ENCODE measurements at places on chromosomes 12 and 14. TPM values are rescaled to one million over a fixed set of nuclear protein-coding genes. Genes with fewer than 3 reads are reported as not detected.

- H3K4me1 ChIP-seq: 0 out of 2 replicates have a peak, but pooled peaks cover 11% of the 10 kb centered on the region
- H3K27ac ChIP-seq: no peak overlapping the region
- DNase-seq: no peak
- no peaks in the 10 kb centered on the region for H3K36me3 ChIP-seq
- H3K27me3 ChIP-seq: no peaks in the 10 kb centered on the region
- no peak overlapping the region for H3K4me3 ChIP-seq
Measured at GRCh38 chr14:87632796-87633195, 360.2 kb downstream of the GALC start.

The LRTM2 gene
- polyA plus RNA-seq: not detected

DNA sequence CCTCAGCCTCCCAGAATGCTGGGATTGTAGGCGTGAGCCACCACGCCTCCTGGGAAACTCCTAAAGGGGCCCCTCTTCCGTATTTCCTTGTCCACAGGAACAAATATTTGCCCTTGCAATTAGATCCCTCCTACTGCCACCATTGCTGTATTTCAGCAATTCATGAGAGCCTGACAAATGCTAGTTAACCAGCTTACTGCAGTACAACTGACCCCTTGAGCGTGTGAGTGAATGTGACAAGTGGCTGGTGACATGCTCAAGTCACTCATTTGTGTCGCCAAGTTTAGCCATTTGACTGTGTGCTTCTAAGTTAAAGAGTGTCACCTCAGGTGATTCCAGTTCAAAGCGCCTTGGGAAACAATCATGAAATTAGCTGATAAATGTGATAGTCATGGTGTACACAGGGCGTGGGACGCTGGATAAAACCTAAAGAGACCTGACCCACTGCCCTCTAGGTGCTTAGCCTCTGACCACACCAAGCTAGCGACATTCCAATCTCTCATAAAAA is 56.1 kb upstream of the MAP1LC3B2 start:
- no peaks in the 10 kb centered on the region for H3K27me3 ChIP-seq
- H3K4me1 ChIP-seq: peaks cover 6% of the 10 kb centered on the region
- no peak for DNase-seq
- H3K27ac ChIP-seq: no peak overlapping the region
- H3K4me3 ChIP-seq: no peak overlapping the region
- no peaks in the 10 kb centered on the region for H3K36me3 ChIP-seq

DNA sequence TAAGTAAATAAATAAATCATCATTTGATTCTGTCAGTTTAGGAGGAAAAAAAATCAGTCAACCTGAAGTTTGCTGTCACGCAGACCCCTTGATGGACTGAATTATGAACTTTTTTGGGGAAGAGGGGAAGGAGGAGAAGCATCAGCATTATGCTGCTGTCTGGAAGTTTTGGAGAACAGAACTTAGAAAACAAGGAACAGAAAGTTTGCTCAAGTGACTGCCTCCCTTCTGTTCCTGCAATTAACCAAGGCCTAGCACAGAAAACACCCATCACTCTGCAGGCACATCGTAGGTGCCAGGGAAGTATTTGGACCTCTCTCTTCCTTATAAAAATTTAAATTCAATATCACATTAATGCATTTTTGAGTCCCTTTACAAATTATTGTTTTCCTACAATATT is 283.8 kb downstream of the VRK1 start:
- H3K27me3 ChIP-seq: no peaks in the 10 kb centered on the region
- no peak for DNase-seq
- H3K27ac ChIP-seq: no peak overlapping the region
- no peaks in the 10 kb centered on the region for H3K4me1 ChIP-seq
- no peak overlapping the region for H3K4me3 ChIP-seq
- H3K36me3 ChIP-seq: no peaks in the 10 kb centered on the region

DNA sequence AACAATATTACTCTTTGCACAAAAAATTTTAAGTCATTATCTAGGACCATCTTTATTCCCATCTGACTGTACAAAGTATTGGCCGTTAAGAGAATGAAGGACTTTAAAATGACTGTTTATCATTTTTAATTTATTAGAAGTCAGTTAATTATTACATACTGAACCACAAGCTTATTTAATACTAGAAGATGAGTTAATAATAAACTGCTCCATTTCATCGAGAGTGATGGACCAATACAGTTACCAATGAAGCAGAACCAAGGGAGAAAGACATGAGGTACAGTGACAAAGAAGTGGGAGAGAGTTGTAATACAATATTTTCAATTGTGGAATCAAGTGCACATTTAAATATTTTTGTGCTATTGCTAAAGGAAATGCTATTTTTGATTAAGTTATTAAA is 83.3 kb downstream of the PTPRO start:
- no peak for DNase-seq
- no peaks in the 10 kb centered on the region for H3K36me3 ChIP-seq
- H3K27ac ChIP-seq: no peak overlapping the region
- H3K4me1 ChIP-seq: no peaks in the 10 kb centered on the region
- H3K4me3 ChIP-seq: no peak overlapping the region

The HOXC12 gene
- not detected for polyA plus RNA-seq

- H3K4me3 ChIP-seq: no peak overlapping the region
- no peak for DNase-seq
- no peak overlapping the region for H3K27ac ChIP-seq
- H3K27me3 ChIP-seq: no peaks in the 10 kb centered on the region
- H3K4me1 ChIP-seq: no peaks in the 10 kb centered on the region
- peaks cover 54% of the 10 kb centered on the region for H3K36me3 ChIP-seq
Measured at GRCh38 chr14:101980700-101981099, 16.3 kb downstream of the DYNC1H1 start.

DNA sequence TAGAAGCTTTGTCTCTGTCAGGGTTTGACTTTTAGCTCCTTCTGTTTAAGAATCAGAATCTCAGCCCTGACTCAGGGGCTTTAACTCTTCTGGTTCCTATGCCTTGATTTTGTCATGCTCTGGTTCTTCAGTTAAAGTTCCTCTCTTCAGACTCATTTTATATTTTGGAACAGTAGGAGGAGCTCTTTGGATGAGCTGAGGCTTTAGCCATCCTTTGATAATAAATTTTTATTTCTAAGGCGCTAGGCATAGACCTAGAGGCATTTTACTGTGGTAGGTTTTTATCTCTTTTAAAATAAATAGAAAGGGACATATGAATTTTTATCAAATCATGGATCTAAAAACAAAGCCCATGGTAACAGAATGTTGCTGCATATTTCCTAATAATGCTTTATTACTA is 51.7 kb downstream of the ATP23 start:
- H3K27me3 ChIP-seq: no peaks in the 10 kb centered on the region
- no peak overlapping the region for H3K4me3 ChIP-seq
- peaks cover 3% of the 10 kb centered on the region for H3K36me3 ChIP-seq
- H3K4me1 ChIP-seq: no peaks in the 10 kb centered on the region
- peak; percentile 20 for DNase-seq
- H3K27ac ChIP-seq: no peak overlapping the region

DNA sequence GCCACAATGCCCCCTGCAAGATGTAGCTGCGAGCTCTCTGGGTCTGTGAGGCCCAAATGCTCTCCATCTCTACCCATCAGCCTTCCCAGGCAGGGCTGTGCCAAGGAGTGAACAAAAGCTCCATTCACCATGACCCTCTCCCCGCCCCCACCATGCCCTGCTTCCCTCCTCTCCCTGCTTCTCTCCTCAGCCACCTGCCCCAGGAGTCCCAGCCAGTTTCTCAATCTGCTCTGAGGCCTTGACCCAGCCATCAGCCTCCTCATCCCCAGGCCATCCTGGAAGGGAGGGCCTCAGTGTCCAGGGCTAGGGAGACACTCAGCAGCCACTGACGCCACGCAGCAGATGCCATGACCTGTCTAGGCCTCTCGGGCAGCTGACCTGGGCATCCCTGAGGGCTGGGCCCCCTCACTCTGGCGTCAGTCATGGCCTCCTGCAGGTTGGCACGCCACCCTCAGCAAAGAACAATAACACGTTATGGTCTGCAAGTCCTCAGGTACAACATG is 8.5 kb upstream of the KRT5 start:
- no peak overlapping the region for H3K27ac ChIP-seq
- no peaks in the 10 kb centered on the region for H3K4me1 ChIP-seq
- no peaks in the 10 kb centered on the region for H3K36me3 ChIP-seq
- H3K27me3 ChIP-seq: no peaks in the 10 kb centered on the region
- no peak overlapping the region for H3K4me3 ChIP-seq
- DNase-seq: no peak

DNA sequence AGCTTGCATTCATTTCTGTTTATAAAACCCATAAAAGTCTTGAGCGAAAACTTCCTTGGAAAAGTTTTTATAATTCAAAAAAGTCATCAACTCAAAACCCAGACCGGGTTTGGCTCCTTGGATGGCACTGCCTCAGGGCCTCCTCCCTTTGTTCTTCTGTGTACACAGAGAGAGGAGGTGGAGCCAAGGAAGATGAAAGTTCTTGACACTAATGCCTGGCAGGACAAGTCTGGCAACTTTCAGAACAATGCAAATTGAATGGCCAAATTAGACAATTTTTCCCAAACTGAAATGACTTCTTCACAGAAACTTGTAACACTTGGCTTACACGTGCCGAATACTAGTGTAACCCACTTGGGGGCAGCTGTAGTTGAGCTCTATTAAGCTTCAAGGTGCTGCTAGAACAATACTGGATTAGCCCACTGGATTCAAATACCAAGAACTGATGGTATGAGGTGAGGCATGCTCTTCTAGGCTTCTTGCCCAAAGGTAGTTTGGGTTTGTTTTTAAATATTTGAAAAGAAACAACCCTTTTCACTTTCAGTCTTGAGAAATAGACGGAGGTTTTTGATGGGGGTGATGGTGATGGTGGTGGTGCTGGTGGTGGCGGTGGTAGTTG is 86.6 kb upstream of the FRMD6 start:
- H3K4me1 ChIP-seq: peaks cover 9% of the 10 kb centered on the region
- no peak overlapping the region for H3K27ac ChIP-seq
- no peaks in the 10 kb centered on the region for H3K27me3 ChIP-seq
- H3K36me3 ChIP-seq: no peaks in the 10 kb centered on the region
